Activated T-helper 1 cell treated with anti-CD3 and anti-CD28 coated beads, Interleukin-12 subunit alpha, Interleukin-12 subunit beta, Interleukin-2, Interleukin-4 antibody, amounts not matched to agents 30 ng/mL and 10 ng/mL and 1 ng/mL, durations not matched to agents 14 hours and 24 hours and 36 hours (primary cell): ENCODE measurements at places on chromosomes 3 and 15.
A peak's percentile ranks its signal among the peaks of the same experiment; 100 is the strongest.

- H3K27ac ChIP-seq, result no peak overlapping the region
- H3K4me3 ChIP-seq, result no peak overlapping the region
- no peak for DNase-seq
- H3K36me3 ChIP-seq, result no peaks in the 10 kb centered on the region
Measured at GRCh38 chr3:23762759-23763477, 42.8 kb upstream of the UBE2E1 start.

DNA sequence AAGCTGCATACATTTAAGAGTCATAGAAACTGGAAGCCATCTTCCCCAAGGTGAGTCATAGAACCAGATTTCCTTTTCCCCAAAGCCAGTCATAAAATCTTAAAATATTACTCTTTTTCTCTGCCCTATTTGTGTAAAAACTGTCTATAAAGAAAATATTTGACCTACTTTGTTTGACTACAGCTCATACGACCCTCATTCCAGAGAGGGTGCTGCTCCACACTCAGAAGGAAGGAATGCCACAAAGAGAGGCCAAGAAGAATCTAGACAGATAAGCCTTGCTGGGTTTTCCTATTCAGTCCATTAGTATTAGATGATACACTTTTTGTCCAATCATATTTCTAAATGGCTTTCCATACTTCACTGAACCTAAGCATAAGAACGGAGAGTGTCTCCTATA, 671.6 kb upstream of the SGO1 start:
- H3K36me3 ChIP-seq, result no peaks in the 10 kb centered on the region
- no peak overlapping the region for H3K27ac ChIP-seq
- no peak overlapping the region for H3K4me3 ChIP-seq
- no peak for DNase-seq
- no peaks in the 10 kb centered on the region for H3K4me1 ChIP-seq
- no peaks in the 10 kb centered on the region for H3K27me3 ChIP-seq

GRCh38 chr3:126208606-126209256, 28.3 kb upstream of the ALDH1L1 start:
- no peaks in the 10 kb centered on the region for H3K36me3 ChIP-seq
- peaks cover 19% of the 10 kb centered on the region for H3K27me3 ChIP-seq
- H3K27ac ChIP-seq, result no peak overlapping the region
- no peaks in the 10 kb centered on the region for H3K4me1 ChIP-seq
- no peak for DNase-seq

GRCh38 chr15:74789171-74789631, 7.3 kb downstream of the CSK start:
- peak overlapping the region; percentile 86 for H3K4me3 ChIP-seq
- no peak for DNase-seq
- no peaks in the 10 kb centered on the region for H3K27me3 ChIP-seq
- peak overlapping the region; percentile 98 for H3K27ac ChIP-seq

DNA sequence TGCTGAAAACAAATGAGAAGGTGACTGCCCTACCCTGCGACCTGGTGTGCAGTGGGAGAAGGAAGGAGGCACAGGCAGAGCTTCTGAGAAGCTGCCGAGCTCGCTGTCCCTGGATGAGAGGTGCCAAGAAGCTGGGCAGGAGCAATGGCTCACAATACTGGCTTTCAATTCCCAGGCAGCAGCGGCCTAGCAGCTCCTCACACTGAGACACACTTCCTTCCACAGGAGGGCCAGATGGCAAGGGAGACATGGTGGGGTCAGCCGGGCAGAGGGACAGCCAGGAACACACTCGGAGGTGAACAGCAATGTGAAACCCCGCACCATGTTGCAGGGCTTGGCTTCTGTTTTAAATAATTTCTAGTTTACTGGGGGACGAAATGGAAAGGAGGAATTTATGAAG, 314.6 kb downstream of the EPHB1 start:
- H3K4me1 ChIP-seq, result no peaks in the 10 kb centered on the region
- DNase-seq, result no peak
- no peak overlapping the region for H3K4me3 ChIP-seq
- no peaks in the 10 kb centered on the region for H3K27me3 ChIP-seq

GRCh38 chr15:34603095-34603494, 19.6 kb upstream of the GOLGA8B start:
- DNase-seq, result no peak
- no peaks in the 10 kb centered on the region for H3K36me3 ChIP-seq
- no peak overlapping the region for H3K4me3 ChIP-seq
- H3K27me3 ChIP-seq, result peaks cover 48% of the 10 kb centered on the region

DNA sequence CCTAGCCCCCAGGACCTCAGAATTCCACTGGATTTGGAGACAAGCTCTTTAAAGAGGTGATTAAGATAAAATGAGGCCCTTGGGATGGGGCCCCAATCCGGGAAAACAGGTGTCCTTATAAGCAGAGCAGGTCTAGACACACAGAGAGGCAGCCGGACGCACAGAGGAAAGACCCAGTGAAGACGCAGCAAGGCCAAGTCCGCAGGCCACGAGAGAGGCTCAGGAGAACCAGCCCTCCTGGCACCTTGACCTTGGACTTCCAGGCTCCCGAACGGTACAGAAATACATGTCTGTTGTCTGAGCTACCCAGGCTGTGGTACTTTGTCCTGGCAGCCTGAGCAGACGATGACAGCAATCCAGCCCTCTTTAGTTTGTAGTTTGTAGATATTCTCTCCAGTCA, 324.5 kb downstream of the OCA2 start:
- H3K4me1 ChIP-seq, result no peaks in the 10 kb centered on the region
- no peak overlapping the region for H3K4me3 ChIP-seq
- no peaks in the 10 kb centered on the region for H3K27me3 ChIP-seq
- H3K27ac ChIP-seq, result no peak overlapping the region

- peaks cover 86% of the 10 kb centered on the region for H3K27me3 ChIP-seq
- H3K4me1 ChIP-seq, result peaks cover 5% of the 10 kb centered on the region
- no peak overlapping the region for H3K27ac ChIP-seq
- no peak for DNase-seq
- H3K4me3 ChIP-seq, result no peak overlapping the region
Measured at GRCh38 chr15:37105889-37106288, 5.5 kb upstream of the MEIS2 start.

DNA sequence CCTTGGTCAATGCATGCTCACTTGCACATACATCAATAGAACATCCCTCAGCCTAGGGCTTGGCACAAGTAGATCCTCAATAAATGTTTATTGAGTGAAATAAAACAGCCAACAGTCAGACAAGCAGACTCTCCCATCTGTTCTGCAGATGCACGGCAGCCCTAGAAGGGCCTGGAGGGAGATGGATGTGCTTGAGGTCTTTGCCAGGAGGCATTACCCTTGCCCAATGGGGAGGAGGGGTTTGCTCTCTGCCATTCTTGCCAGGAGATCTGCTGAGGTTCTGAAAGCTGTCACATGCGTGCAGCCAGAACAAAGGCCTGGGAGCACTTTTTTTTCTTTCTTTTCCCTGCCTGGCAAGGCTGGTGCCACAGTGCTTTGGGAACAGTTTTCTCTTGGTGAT, 349.3 kb upstream of the THRB start:
- H3K4me1 ChIP-seq, result no peaks in the 10 kb centered on the region
- H3K27me3 ChIP-seq, result no peaks in the 10 kb centered on the region
- no peak overlapping the region for H3K27ac ChIP-seq
- DNase-seq, result no peak
- H3K36me3 ChIP-seq, result no peaks in the 10 kb centered on the region

GRCh38 chr3:5675319-5675718, 487.8 kb downstream of the EDEM1 start:
- no peaks in the 10 kb centered on the region for H3K4me1 ChIP-seq
- H3K27me3 ChIP-seq, result no peaks in the 10 kb centered on the region
- no peak for DNase-seq
- H3K27ac ChIP-seq, result no peak overlapping the region
- no peak overlapping the region for H3K4me3 ChIP-seq

DNA sequence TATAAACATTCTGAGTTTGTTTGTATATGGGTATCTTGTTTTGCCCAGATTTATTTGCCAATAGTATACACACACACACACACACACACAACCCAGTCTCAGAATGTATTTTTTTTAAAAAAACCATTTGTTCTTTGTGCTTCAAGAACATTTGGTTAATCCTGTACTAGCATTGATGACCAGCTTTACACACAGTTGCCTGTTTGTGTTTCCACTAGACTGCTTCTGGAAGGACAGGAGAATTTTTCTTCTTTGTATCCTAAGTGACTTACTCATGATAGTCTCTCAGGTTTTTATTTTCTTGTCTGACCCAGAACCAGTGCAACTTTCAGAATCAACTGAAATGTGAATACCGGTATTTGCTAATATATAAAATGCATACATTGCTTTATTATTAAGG, 40.5 kb downstream of the U2SURP start:
- H3K4me1 ChIP-seq, result peaks cover 4% of the 10 kb centered on the region
- DNase-seq, result no peak
- peaks cover 29% of the 10 kb centered on the region for H3K36me3 ChIP-seq

GRCh38 chr3:183434992-183435391, 6.6 kb upstream of the MCF2L2 start:
- peaks cover 2% of the 10 kb centered on the region for H3K27me3 ChIP-seq
- no peak overlapping the region for H3K27ac ChIP-seq
- H3K36me3 ChIP-seq, result no peaks in the 10 kb centered on the region
- no peak overlapping the region for H3K4me3 ChIP-seq
- no peak for DNase-seq

DNA sequence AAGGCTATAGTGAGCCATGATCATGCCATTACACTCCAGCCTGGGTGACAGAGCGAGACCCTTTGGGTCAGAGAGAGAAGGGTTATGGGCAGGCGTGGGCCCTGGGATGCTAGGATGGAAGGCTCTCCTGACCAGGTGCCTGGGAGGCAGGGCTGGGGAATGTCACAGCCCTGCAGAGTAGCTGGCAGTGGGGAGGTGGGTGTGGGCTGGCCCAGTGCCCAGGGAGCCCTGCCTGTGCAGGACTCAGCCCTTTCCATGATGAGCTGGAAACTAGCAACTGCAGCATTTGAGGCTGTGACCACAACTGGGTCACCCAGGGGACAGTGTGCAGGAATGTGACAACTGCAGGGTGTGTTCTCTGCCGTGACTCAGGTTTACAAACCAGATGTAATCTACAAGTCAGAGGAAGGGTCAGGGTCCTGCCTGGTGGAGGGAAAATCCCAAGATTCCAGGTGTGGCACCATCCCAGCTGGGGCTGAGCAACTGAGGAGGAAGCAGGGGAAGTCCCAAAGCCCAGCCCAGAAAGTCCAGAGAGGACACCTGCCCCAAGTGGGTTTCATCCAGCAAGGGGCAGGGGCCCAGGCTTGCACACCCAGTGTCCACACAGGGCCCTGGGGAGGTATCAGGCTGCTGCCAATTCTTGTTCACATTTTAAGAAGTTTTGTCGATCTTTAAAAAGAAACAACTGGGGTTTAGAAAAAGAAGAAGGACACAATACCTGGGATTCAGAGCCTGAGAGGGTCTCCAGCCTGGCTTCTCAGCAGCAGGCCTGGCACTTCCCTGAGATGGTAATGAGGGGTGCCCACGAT, 45.5 kb downstream of the SLC28A1 start:
- H3K4me1 ChIP-seq, result peaks cover 6% of the 10 kb centered on the region
- DNase-seq, result no peak
- H3K27me3 ChIP-seq, result no peaks in the 10 kb centered on the region
- H3K36me3 ChIP-seq, result no peaks in the 10 kb centered on the region
- no peak overlapping the region for H3K27ac ChIP-seq

DNA sequence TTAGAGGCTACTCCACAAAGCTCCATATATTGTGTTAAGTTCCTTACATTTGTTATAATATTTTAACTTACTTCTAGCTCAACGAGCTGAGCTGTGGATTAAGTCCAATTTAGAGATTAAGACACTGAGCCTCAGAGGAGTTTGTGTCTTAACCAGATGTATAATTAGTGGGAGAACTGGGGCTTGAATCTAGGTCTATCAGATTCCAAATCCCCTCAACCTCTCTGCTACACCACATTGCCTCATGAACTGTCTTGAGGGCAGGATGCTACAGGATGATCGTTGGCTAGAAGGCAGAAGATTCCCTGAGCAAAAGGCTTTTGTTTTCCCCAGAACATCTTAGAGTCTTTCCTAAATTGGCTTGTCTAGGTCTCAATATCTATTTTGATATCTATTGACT, 890.8 kb downstream of the NAALADL2 start:
- no peak overlapping the region for H3K4me3 ChIP-seq
- DNase-seq, result no peak
- no peaks in the 10 kb centered on the region for H3K27me3 ChIP-seq
- no peaks in the 10 kb centered on the region for H3K4me1 ChIP-seq

GRCh38 chr3:40057786-40058185, 248.4 kb downstream of the MYRIP start:
- DNase-seq, result no peak
- H3K27me3 ChIP-seq, result no peaks in the 10 kb centered on the region
- no peaks in the 10 kb centered on the region for H3K4me1 ChIP-seq
- H3K27ac ChIP-seq, result no peak overlapping the region

DNA sequence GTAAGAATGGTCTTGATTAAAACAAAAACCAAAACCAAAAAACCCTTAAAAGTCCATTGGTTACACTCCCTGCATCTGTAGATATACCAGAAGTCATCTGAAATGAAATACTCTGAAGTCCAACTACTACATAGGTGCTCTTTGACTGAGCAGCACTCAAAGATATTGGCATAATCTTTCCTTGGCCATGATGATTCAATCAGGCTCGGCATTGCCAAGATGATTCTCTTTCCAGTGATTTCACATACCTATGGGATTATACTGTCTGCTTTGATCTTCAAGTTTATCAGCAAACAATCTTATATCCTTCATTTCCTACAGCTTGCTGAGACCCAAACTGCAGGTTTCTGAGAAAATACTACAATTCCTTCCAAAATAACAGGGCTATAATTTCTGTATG, 35.9 kb upstream of the DIPK2A start:
- DNase-seq, result no peak
- no peaks in the 10 kb centered on the region for H3K4me1 ChIP-seq
- H3K27me3 ChIP-seq, result peaks cover 7% of the 10 kb centered on the region
- H3K27ac ChIP-seq, result no peak overlapping the region

- DNase-seq, result peak; percentile 11
- no peak overlapping the region for H3K27ac ChIP-seq
- H3K4me1 ChIP-seq, result no peaks in the 10 kb centered on the region
Measured at GRCh38 chr3:51637941-51638471, 33.0 kb upstream of the TEX264 start.

DNA sequence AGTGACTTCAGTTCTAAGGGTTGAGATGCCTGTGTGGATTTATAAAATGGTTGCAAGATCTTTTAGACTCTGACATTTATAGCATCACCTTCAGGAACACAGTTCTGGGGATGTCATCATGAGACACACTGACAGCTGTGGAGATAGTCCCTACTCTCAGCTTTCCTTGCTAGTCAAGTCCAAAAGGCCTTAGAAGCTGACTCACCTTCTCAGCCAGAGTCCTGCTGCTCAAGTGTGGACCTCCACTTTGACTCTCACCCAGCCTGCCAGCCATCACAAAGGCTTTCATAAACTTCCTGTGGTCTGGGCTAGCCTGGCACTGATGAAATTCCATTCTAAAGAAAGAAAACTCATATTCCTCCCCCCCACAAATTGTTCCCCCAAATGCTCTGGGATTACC, 44.8 kb downstream of the TMEM39A start:
- peaks cover 3% of the 10 kb centered on the region for H3K36me3 ChIP-seq
- peaks cover 11% of the 10 kb centered on the region for H3K4me1 ChIP-seq
- DNase-seq, result no peak

DNA sequence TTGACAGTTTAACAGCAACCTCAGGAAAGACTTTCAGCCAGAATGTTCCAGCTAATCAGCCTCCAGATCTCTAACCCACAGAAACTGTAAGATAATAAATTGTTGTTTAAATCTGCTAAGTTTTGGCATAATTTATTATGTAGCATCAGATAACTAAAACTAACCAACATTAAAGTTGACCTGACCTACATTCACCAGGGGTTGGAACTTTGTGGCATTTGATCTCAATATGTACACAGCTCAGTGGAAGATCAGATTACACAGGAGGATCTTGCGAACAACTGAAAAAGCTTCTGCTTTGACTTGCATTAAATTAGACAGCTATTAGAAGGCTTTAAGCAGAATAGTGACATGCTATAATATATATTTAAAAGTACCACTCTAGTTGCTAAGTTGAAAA, 91.4 kb upstream of the POU1F1 start:
- H3K27me3 ChIP-seq, result peaks cover 4% of the 10 kb centered on the region
- DNase-seq, result no peak
- no peak overlapping the region for H3K4me3 ChIP-seq
- H3K36me3 ChIP-seq, result no peaks in the 10 kb centered on the region
